Pancreas (tissue), 10 donors: ENCODE measurements at places on chromosomes 3 and 15.

DNA sequence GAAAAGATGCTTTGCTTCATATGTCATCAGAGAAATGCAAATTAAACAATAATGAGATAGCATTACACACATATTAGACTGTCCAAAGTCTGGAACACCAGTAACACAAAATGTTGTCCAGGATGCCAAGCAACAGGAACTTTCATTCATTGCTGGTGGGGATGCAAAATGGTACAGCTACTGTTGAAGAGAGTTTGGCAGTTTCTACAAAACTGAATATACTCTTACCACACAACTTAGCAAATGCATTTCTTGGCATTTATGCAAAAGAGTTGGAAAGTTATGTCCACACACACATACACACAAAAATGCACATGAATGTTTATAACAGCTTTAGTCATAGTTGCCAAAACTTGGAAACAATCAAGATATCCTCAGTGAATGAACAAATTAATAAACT is 195.2 kb upstream of the MME start:
- no peak for DNase-seq

DNA sequence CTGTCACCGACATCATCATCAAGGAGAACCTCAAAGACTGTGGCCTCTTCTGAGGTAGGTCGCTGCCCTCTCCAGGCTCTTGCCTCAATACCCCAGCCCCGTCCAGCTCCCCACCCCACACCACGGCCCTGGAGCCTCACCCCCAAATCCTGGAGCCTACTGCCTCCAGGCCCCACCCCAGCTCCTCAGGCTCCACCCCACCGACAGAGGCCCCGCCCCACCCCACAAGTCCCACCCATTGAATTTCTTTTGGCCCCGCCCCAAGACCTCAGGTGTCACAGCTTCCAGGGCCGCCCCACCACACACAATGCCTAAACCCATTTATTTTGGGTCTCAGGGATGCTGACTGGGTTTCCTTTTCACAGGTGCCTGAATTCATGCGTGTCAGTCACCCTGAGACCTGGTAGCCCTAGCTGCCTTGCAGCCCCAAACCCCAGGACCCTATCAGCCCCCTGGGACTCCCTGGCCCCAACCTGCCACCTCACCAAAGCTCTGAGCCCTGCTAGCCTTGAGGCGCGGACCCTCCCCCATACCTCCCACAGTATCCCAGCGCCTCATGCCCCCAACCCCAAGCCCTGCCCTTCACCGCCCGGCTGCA is 3.6 kb downstream of the GNAT1 start:
- DNase-seq = no peak

GRCh38 chr3:81299481-81299880 is 462.0 kb downstream of the GBE1 start:
- no peak for DNase-seq

GRCh38 chr3:113193719-113194118 is 17.6 kb upstream of the BOC start:
- no peak for DNase-seq

DNA sequence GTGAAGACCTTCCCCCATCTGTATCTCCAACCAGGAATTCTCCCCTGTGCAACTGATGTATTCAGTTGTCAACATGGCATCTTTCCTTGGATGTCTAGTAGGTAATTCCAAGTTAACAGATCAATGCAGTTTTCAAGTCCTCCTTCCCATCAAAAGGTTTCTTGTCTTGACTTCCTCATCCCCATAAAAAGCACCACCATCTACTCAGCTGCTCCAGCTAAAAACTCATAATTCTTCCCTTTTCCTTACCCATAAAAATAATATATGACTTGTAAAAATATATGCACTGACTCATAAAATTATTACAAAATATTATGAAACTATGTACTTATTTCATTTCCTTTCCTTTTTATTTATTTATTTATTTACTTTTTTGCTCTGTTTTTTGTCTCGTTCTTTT is 5.0 kb upstream of the CAND2 start:
- DNase-seq = no peak

GRCh38 chr3:32200992-32201758 is 37.3 kb upstream of the CMTM8 start:
- no peak for DNase-seq

DNA sequence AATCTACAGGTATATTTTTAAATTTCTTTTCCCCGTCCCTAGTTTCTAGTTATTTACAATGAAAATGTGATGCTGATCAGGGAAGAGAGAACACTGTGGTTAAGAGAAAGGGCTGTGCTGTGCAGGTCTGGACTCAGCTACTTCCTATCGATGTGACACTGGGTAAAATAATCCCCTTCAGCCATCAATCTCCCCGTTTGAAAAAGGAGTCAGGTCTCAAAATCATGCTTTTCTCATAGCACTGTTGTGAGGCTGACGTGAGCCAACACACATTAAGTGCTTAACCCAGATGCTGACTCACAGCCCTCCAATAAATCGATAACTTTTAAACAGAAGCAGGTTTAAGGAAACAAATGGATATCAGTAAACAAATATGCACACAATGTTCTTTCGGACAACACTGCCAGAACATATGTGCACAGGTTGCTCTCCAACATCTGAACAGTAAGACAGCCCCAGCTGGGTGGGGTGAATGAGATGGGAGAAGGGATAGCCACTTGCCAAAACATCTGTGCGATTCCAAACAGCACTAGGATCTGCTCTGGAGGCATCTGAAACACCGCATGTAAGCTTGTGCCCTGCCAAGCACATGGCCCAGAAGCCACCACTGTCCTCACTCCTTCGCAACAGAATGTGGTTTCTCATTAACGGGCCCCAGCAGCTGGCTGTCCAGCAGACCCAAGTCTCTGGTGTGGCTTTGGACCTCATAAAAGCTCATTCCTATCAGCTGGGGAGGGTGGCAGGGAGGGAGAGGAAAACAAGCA is 143.2 kb upstream of the PRICKLE2 start:
- DNase-seq = peak; percentile 17

DNA sequence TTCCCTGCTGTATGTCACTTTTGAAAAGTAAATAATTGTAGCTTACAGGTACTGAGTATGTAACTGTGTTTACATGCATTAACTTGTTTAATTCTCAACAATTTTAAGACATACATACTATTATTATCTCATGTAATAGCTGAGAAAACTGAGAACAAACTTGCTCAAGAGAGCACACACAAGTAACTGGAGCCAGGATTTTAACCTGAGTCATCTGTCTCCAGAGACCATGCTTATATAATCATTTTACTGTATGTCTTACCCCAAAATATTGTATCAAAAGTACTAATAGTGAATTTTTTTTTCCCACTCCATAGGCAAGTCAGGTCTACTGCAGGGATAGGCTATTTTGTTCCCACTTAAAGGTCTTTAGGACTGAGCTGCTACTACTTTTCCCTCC is 95.4 kb downstream of the FEZF2 start:
- no peak for DNase-seq

DNA sequence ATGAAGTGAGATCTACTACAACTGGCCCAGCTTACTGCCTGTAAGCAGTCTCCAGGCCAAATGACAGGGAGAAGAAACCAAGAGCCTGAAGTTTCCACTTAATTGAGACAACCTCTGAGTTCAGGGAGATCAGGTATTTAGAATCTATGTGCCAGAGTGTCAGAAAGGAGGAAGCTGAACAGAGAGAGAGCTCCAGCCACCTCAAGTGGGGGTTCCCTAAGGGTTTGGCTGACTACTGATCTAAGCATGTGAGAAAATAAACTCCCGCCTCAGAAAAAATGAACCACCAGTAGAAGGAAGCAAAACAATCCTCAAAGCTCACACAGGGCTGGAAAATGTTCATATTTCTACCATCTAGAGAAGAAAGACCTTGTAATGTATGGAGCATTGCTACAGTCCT is 25.0 kb downstream of the ADAM10 start:
- DNase-seq = no peak

- DNase-seq = no peak
These were observed 67.3 kb downstream of the THSD4 start for GRCh38 chr15:71182522-71182921.

GRCh38 chr15:56244811-56245576 is 1.3 kb upstream of the RFX7 start:
- peak; percentile 58 for DNase-seq

GRCh38 chr3:57126244-57126643 is 38.9 kb downstream of the IL17RD start:
- DNase-seq = no peak

GRCh38 chr3:11390411-11391131 is 118.4 kb downstream of the ATG7 start:
- DNase-seq = no peak

DNA sequence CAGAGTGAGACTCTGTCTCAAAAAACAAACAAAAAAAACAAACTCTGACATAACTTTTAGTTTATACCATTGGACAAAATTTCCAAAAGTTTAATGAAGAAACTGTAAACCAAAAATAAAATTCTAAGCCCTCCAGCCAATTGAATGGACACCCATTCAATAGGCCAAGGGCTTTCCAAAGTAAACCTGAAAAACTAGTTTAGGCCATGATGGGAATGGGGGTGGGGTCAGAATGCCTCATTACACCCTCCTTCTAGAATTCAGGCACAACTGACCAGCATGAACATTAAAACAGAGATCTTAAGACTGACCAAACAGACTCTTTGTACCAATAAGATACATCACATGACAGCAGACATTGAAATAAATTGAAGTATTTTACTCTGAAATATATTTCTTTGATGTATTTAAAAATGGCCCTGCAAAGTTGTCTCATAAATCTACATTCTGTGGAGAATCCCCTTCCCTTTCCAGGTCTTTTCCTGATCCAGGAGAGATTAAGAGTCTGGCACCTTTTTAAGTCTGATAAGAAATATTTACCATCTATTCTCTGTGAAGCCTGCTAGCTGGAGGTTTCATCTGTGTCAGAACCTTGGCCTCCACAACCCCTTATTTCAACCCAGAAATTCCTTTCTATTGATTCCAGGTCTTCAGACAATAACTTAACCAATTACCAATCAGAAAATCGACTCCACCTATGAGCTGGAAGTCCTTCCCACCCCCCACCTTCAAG is 15.7 kb downstream of the THOC7 start:
- DNase-seq = no peak

GRCh38 chr3:38214560-38214959 is 49.2 kb downstream of the OXSR1 start:
- DNase-seq = no peak

DNA sequence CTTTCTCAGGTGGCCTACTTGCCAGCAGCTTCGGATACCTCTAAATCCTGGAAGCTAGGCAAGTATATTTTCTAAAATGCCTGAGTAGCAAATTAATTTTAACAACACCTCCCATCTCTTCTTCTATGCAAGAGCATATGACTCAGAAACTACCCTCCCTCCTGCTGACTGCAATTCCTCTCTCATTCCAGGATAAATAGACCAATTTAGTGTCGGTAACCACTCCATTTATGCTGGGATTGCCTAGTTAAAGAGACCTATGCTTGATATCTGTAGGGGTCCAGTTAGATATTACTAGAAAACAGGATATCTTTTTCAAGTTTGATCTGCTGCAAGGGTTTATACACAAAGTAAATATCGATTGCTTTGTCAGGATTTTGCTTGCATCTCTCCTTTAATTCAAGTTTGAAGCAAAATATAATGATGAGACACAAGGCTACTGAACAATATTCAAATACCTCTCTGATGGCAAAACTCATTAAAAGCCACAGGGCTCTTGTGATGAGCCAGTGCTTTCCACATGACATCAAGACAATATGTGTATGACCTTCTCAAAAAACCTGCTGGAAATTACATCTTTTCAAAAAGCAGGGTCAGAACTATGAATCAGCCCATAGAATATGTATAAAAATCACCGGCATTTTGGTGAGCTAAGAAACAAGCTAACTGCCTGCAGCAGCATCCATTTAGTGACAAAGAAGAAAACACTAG is 491.6 kb upstream of the NECTIN3 start:
- no peak for DNase-seq

DNA sequence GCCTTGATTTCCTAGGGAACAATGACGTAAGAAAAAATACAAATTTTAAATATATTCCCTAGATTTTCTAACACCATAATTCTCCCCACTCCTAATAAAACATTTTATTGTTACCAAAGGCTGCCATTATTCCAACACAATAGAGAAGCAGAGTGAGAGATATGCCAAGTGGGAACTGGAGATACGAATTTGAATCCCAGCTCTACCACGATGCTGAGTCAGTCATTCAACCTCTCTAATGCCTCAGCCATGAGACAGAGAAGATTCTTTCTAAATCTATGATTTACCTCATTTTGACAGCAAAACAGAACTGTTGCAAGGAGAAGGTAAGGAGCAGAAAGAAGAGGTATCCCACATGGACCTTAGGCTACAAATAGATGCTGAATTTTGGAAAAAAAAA is 112.5 kb downstream of the IGF2BP2 start:
- DNase-seq = no peak

GRCh38 chr3:55725681-55726500 is 238.8 kb upstream of the WNT5A start:
- DNase-seq = no peak

DNA sequence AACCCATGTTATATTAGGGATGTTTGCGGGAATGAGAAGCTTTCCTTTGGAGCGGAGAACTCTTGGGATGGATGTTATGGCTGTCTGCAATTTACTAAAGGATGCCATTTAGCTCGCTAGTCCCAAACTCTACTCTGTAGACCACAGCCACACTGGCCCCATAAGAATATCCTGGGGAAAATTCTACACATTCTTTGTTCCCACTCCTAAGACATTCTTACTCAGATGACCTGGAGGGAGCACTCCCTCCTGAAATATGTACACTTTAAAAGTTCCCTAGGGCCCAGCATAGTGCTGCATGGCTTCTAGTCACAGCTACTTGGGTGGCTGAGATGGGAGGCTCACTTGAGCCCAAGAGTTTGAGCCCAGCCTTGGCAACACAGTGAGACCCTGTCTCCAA is 288.7 kb upstream of the RORA start:
- no peak for DNase-seq

GRCh38 chr3:97821287-97821773 is 481 bp upstream of the CRYBG3 start:
- peak; percentile 74 for DNase-seq

DNA sequence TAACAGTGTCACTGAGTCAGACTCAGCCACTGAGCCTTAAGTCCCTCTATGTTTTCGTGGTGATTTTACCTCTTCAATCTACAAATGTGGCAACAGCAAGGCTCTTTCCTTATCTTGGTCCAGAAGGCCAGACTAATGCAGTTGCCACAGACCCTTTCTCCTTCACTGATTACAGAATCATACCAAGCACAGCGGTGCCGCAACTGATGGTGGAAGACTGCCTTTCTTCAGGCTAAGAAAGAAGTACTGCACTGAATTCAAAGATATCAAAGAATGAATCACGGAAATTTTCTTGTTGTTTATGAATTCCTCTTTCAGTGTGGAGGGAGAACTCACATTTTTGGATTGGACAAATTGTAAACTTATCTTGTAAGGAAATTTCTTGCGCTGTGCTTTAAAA is 18.6 kb downstream of the DCP1A start:
- no peak for DNase-seq

GRCh38 chr3:179565496-179565895 is 2.8 kb downstream of the ACTL6A start:
- no peak for DNase-seq

GRCh38 chr15:25092661-25093060 is 137.9 kb downstream of the SNRPN start:
- DNase-seq = no peak

DNA sequence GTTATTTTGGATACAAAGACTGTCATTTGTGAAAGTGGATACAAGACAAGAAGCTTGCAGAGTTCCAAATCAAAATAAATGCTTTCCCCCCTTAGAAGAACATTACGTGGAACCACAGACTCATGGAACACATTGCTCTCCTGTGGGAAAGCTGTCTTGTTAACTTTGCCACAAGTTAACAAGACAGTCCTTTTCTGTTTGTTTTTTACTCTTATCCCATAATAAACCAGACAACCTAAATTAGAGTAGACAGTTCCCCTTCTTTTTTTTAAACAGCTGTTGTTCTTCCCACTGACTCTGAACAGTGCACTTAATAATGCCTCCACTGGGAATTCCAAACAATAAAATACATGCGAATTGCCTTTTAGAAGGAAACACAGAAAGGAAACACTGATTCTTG is 255.3 kb upstream of the UBE2E2 start:
- no peak for DNase-seq
